Activated CD4-positive, alpha-beta T cell treated with anti-CD3 and anti-CD28 coated beads, Interleukin-2, Interleukin-4, amounts not matched to agents 100 ng/mL and 50 ng/mL, durations not matched to agents 16 hours and 8 hours (primary cell): ENCODE measurements at places on chromosomes 2 and 18.

DNA sequence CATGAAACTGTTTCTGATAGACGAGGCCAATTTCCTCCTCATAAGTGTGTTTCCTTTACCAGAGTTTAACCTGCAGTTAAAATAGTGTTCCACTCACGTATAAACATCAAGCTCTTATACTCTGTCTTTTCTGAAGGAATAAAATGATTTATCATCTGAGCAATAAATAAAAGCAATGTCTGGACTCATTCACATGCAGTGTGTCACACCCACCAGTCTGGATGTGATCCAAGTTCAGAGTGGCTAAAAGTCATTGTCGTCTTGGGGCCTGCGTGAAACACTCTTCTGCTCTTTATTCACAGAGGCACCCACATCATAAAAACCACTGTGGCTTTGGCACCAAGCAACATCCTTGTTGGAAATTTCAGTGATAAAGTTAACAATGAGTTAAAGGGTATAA is 19.5 kb upstream of the SLC9A4 start:
- DNase-seq: no peak

GRCh38 chr2:240452462-240453256 is 17.2 kb downstream of the GPC1 start:
- DNase-seq: no peak

DNA sequence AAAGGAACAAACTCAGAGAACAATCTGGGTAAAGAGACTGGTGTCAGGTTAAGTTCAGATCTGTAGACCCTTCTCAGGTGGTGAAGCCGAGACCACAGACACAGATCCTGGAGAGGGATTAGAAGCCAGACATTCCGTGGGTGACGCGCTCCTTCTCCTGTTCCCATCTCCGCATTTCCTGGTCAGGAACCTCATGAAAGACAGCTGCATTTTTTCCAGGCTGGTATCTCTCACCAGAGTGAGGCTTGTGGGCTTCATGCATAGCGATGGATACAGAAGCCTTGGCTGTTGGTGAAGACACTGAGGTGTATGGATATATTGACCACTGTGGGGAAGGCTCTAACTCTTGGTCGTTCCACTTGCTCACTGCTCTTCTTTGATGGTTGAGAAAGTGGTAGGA is 152.6 kb downstream of the FAM210A start:
- DNase-seq: no peak

DNA sequence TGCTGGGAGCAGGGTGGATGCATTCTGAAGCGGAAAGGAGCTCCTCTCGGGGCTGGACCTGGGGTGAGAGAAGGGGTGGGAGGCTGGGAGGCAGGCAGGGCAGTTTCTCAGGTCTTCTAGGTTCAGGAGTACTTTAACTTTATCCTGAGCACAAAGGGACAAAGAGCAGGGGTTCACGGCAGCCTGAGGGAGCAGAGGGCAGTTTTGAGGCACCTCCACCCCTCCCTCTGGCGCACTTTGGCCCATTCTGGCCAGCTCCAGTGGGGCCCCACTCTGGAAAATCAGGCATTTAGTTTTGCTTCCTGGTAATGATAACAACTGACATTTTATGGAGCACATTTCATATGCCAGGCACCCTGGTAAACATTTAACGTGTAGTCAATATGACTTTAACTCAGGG is 14.3 kb downstream of the B3GNT7 start:
- DNase-seq: no peak

GRCh38 chr2:10449838-10450691 is 1.9 kb upstream of the ODC1 start:
- DNase-seq: no peak

- DNase-seq: no peak
These were observed 65.0 kb upstream of the POU3F3 start for GRCh38 chr2:104788742-104789455.

DNA sequence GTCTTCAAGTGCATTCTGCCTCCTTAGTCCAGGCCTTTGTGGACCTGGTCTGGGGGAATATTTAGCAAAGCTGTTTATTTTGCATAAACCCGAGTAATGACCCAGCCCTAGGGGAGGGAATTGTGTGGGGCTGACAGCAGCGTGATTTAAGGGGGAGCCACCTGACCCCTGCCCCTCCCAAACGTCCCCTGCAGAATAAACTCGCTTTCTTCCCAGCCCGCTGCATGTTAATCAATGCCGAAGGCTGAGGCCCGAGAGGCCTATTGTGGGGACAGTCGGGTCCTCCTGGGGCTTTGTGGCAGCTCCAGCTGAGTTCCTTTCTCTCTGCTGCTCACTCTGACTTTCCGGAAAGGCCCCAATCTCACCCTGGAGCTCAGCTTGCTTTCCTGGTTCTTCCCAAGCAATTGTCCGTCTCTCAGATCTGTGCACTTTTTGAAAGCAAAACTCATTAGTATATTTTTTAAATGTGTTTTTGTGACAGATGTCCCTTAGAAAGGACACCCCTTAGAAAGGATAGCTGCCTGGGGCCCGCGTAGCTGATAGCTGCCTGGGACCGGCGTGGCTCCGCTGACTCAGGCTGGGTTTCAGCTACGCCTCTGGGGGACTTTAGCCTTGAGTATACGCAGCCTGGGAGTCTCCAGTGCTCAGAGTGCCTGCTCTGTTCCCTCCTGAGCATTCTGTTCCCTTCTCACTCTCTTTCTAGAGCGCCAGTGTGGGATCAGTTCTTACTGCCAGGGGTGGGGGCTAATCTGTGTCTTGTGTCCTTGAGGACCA is 158.3 kb downstream of the GLI2 start:
- no peak for DNase-seq

DNA sequence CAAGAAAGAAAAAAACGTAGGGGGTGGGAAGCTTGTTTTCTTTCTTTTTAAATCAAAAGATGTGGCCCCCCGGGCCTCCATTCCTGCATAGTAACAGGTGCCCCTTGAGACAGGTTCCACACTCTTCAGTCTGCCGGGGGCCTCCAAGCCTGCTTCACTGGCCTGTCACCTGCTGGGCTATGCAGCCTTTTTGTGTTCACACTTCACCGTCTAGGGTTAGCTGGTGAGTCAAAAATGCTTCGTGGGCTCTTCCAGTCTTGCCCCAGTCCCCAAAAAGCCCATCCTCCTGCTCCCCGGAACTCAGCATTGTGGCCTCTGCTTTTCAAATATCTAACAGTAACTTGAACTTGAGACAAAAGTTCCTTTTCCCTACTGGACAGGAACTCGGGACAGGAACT is 67.9 kb downstream of the POLR1A start:
- peak; percentile 38 for DNase-seq

DNA sequence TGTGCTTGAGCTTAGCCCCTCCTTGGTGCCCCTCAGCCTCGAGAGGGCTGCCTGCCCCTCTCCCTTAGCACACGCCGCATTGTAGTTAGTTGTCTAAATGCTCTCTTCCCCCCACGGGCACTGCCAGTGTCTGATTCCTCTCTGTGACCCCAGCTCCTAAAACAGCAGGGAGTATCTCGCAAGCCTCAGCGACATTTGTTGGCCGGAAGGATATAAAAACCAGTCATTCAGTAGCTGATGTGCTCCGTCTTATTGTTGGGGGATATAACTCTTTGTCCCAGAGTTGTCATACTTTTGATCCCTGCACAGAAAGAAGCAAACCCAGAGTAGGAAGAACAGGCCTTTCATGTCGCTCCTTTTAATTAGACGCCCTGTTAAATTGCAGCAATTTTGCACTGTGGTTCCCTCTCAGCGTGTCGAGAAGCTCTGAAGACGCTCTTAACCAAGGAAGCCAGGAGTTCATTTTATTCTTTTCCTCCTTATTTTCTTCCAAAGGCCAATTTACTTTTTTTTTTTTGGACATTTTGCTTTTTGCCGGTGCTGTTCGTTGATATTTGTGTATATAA is 201.8 kb downstream of the KLHL29 start:
- DNase-seq: no peak
